ENCODE measurements at places on chromosomes 11 and 22.

GRCh38 chr11:93796441-93797231, 12.6 kb downstream of the MED17 start:
- no peak for DNase-seq

- DNase-seq, result no peak
Observed at GRCh38 chr22:50696799-50697561, 24.4 kb downstream of the SHANK3 start.

GRCh38 chr22:25598609-25599008, 34.1 kb downstream of the GRK3 start:
- no peak for DNase-seq

GRCh38 chr11:19200410-19201201, 1.2 kb downstream of the CSRP3 start:
- DNase-seq, result no peak

DNA sequence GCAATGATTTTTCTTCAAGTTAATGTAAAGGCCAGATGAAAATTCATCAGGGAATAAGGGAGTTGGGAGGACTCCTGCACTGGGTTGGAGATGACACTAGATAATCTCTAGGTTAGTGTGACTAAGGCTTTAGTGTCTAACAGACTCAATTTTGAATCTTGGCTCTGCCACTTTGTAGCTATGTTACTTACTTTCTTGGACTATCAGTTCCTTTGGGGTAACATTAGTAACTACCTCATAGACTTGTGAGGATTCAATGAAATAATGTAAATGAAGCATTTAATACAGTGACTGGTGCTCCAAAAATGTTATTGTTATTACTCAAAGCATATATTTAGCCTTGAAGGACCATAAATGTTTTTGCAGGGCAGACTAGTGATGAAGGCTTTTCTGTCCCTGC, 9.6 kb upstream of the CCDC89 start:
- no peak for DNase-seq

DNA sequence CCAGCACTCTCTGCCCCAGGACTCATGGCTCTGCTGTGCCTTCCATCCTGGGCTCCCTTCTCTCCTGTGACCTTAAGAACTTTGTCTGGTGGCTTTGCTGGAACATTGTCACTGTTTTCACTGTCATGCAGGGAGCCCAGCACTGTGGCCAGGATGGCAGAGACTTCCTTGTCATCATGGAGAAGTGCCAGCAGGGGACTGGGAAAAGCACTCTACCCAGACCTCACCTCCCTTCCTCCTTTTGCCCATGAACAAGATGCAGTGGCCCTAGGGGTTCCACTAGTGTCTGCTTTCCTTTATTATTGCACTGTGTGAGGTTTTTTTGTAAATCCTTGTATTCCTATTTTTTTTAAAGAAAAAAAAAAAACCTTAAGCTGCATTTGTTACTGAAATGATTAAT, 2.9 kb upstream of the TTC36 start:
- DNase-seq, result no peak

DNA sequence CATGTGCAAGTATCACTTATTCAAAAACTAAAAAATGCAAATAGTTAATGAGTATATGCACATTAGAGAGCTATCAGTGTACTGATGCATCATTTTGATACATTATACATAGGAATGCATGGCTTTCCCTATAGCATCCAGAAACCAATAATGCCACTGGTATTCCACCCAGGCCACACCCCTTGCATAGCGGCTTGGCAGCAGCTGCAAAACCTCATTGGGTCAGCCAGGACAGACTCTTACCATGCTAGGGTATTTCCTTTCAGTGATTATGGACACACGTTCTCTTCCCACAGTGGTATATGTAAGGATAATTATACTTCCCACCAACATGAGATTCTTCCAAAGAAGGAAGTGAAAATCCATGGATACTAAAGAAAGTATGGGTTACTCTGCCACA, 145.9 kb upstream of the PITPNB start:
- no peak for DNase-seq

GRCh38 chr11:15605094-15605493, 490.4 kb downstream of the INSC start:
- no peak for DNase-seq

GRCh38 chr11:85407648-85408047, 219.5 kb downstream of the DLG2 start:
- DNase-seq, result no peak

DNA sequence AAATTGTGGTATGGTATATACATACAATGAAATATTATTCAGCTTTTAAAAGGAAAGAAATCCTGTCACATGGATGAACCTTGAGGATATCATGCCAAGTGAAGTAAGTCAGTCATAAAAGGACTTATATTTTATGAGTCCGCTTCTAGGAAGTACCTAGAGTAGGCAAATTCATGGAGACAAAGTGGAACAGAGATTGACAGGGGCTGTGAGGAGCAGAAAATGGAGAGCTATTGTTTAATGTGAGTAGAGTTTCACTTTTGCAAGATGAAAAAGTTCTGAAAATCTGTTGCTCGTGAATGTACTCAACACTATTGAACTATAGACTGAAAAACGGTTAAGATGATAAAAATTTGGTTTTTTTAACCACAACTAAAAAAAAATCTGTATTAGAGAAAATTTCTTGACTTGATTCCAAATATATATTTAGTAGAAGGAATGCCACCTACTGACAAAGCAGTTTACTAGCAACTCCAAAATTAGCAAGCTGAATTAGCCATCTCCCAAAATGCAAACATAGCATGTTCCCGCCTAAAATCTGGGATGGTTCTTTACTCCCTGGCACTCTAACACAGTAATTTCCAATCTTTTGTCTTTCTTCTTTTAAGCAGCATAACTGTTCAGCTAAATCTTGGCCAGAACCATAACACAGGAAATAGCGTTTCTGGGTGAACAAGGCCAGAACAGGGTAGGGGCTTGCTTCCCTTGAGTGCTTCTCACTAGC, 1.5 kb downstream of the UFD1 start:
- DNase-seq, result no peak

DNA sequence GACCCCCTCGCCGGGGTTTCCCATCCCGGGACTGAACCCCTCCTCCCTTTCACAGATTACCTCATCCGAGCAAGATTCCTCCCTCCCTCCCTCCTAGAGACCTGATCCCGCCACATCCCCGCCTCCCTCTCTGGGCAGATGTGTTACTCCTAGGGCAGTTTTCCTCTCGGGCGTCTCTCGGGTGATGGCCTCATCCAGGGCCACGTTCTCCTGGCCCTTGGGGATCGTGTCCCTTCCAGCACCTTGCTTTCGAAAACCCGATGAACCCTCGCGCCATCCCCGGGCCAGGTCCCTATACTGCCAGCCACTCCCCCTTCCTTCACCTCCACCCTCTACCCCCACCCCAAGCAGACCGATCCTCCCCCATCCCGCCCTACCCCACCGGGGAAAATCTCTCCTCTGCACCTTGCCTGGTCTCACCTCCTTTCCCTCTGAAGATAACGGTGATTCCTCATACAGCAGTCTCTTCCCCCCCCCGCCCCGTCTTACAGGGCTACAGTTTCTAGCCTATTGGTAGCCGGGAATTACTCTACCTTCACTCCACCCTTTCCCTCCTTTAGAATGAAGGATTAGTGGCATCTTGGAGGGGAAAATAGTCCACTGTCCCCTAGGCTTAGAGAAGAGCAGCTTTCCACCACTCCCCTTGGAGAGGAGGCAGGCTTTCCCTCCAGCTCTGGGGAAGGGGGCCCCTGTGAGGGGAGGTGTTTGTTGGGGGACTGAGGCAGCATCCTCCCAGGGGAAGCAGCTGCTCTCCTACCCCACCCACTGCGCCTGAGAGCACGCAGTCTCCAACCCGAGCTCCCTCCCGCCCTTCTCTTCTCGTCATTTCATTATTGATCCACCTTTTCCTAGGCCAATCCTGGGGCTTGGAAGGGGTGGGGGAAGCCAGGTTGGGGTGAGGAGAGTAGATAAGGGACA, 1.2 kb downstream of the KMT2A start:
- DNase-seq, result peak; percentile 41

DNA sequence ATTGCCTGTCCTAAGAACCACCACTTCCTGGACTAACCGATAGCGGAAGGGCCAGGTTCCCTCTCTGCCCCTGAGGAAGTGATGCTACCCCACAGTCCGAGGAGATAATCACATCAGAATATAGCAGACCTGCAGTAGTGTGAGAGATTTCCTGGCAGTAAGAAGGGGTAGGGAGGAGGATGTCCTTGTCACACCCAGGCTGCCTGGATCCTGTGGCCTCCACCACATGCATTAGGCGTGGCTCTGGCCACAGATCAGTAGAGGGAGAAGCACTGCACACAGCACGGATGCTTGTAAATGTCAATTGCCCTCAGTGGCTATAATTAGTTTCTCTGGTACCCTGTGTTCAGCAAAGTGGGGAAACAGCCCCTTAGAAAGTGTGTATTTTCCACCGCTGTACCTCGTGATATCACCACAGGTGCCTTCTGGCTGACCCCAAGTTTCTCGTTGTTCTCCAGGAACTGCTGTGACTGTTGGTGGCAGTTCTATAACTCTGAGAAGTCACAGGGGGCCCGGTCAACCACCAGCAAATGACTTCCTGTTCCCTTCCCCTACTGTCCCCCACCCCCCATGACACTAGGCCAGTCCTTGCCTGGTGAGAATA, 61.8 kb downstream of the UBASH3B start:
- no peak for DNase-seq

- no peak for DNase-seq
Observed at GRCh38 chr11:69352715-69353319, 58.9 kb downstream of the MYEOV start.

DNA sequence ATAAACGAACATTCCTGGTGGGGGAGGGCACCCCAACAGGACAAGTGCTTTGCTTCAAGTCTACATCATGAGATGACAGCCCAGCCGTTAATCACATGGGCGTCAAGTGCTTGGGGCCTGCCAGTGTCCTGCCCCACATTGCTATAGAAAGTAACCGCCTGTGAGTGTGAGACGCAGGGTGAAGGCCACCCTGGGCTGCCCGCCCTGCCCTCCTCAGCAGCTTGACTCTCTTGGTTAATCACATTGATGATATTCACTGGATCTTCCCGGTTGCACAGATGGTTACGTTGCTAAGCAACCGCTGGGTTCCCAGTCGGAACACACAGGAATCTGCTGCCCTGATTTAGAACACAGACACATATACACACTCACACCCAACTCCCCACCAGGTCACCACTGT, 79.3 kb downstream of the CTTN start:
- DNase-seq, result no peak

- no peak for DNase-seq
Observed at GRCh38 chr11:35907648-35908431, 36.0 kb upstream of the LDLRAD3 start.

GRCh38 chr11:63793161-63793560, 20.1 kb upstream of the SPINDOC start:
- DNase-seq, result no peak

- DNase-seq, result no peak
Observed at GRCh38 chr11:19117760-19118097, 761 bp downstream of the ZDHHC13 start.

DNA sequence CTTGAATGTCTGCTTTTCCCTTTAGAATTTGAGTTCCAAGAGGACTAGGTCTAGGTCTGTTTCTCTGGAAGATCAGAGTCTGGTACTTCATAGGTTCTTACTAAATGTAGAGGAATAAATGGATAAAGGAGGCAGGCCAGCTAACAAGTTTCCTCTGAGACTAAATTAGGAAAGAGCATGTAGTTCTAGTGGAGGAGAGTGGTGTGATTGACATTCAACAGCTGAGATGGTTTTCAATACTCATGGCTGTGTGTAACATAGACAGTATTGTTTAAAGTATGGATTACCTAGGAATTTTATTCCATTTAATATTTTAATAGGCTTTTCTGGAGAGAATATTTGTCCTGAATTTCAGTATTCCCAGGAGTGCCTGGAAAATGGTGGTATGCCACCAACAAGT, 364.7 kb downstream of the METTL15 start:
- no peak for DNase-seq

DNA sequence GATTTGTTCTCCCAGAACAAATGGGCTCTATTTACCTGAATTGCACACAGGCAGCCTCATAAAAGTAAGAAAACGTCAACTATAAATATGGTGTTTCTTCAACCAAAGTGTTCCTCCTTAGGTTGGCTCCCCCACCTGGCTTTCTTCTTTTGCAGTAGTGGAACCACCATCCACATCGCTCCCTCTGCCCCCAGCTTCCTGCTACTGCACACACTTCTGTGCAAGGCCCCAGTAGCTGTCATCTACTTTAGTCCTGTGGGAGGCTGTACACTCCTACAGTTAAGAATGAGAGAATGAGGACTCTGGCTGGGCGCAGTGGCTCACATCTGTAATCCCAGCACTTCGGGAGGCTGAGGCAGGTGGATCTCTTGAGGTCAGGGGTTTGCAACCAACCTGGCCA, 89.5 kb downstream of the BMAL1 start:
- DNase-seq, result no peak

GRCh38 chr11:7677071-7677470, 3.8 kb upstream of the CYB5R2 start:
- no peak for DNase-seq

- DNase-seq, result peak; percentile 19
Observed at GRCh38 chr11:118924591-118925585, 838 bp downstream of the BCL9L start.

DNA sequence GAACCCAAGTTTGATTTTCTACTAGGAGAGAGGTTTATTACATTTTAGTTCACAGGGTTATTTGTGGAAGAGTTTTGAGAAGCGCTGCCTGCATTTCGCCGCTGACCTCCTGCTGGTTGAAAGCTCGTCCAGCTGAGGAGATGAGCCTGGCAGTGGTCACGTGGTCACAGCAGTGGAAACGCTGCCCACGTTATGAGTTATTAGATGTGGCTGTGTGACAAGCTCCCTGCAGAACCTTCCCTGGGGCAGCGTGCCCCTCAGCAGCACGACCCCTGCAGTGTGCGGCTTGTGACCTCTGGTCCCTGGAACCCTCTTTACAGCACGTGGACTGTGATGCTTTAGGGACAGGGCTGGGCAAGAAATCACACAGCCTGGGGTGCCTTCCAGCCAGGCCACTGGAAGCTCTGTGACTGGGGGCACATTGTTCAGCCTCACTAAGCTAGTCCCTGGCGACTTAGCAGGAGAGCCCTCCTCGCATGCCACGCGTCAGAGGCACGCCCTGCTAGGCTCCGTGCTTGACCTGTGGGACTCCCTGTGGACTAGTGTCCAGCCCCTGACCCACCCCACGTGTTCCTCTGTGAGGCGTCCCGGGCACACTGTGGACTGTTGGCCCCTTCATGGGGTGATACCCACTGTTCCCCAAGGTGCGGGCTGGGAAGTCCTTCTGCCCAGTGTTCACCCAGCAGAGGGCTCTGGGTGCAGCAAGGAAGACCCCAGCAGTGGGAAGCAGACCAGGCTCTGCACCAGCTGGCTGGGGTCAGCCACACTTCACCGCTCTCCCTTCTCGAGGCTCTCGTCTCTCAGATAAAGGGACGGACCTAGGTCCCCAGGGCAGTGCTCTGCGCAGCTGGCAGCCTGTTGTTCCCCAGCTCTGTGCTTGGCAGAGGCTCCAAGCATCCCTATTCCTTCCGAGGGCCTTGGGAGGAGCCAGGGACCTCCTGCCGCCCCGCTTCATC, 349.5 kb downstream of the TBC1D22A start:
- no peak for DNase-seq
